ENCODE measurements at places on chromosomes 4 and X.

DNA sequence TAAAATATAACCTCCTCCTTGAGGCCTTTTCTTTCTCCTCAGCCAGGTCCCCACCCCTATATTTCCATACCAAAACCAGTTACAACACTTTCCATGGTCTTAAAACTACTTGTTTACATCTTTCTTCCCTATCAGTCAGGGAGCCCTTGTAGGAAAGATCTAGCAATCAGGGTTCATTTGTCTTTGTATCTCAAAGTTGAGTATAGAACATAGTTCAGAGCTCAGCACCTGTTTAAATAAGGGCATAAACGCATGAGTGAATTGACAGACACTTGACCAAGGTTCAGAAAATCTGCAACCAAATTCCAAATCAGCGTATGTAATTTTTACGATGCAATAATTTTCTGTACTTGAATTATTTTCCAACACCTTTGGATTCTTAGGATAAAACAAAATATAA, 352.2 kb upstream of the MAGEB16 start:
- DNase-seq: no peak

DNA sequence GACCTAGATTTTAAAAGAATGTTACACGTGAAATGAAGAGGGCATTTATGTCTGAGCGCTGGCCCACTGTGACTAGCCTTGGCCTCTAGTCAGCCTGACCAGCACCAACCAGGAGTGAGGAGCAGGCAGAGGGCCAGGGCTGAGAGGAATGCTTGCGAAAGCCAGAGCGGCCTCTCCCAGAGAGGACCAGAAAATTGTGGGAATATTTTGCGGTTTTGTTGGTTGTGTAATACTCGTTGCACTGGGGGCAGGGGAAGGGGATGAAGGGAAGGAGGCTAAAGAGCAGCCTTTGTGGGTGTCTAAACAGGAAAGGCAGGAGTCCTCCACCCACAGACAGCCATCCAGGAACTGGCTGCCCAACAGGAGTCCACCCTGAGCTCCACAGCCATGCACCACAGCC, 3.8 kb downstream of the GABRE start:
- no peak for DNase-seq

DNA sequence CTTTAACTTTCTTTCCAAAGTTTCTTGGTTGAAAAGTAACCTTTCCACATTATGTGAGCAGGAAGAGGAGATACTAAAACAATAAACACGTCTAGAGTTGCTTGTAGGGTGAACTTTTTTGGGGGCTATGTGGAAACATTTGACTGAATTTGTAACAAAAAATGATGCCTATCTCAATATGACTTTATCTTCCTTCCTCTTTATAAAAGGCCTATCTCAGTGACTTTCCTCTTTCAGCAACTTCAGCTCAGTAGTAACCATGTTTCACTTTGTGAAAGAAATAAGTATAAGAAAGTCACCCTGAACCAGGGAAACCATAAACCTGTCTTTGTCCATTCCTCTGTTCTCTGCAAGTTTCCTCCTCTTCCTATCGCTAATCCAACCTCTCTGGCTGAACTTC, 124.7 kb upstream of the TMEM164 start:
- DNase-seq: no peak

DNA sequence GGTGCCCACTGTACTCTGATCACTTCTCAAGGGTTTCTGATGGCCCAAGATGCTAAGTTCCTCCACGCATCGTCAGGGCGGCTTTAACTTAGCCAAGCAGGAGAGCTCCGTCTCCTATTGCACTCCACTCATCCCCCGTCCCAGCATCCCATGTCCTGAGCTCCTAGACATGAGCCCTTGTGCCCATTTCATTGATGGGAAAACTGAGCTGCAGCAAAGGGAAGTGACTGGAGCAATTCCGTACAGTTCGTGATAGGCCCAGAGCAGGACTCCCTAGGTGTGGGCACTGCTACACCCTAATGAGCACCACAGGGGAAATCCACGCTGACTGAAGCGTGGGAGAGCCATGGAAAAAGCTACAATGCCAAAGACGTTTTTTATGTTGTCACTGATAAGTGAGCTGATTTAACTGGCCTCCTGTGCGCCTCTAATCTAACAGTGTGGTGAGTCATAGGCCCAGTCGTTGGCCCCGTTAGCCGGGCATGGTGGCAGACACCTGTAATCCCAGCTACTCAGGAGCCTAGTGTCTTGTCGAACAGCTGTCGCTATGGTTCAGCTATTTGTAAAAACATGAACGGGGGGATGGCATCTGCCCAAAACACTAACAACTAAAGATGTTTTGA, 14.9 kb downstream of the NSDHL start:
- DNase-seq: no peak

GRCh38 chr4:163107754-163108153, 58.9 kb downstream of the NAF1 start:
- no peak for DNase-seq

DNA sequence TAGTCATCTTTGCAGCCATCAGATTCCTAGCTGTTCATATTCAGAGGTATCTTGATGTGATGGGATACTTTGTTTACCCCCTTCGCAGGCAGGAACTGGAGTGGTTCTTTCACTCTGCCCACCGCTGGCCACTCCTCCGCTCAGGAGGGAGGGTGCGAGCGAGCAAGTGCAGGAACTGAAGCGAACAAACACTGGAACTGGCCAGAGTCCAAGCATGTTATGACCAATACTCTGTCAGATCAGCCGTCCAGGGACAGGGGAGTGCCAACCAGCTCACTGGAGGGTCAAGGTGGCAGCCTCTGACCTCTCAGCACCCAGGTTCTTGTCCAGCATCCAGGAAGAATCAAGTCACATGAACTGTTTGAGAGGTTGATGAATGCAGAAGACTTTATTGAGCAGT, 18.0 kb upstream of the MANBA start:
- no peak for DNase-seq

- DNase-seq: no peak
Measured at GRCh38 chr4:15771216-15772058, 6.7 kb upstream of the CD38 start.

DNA sequence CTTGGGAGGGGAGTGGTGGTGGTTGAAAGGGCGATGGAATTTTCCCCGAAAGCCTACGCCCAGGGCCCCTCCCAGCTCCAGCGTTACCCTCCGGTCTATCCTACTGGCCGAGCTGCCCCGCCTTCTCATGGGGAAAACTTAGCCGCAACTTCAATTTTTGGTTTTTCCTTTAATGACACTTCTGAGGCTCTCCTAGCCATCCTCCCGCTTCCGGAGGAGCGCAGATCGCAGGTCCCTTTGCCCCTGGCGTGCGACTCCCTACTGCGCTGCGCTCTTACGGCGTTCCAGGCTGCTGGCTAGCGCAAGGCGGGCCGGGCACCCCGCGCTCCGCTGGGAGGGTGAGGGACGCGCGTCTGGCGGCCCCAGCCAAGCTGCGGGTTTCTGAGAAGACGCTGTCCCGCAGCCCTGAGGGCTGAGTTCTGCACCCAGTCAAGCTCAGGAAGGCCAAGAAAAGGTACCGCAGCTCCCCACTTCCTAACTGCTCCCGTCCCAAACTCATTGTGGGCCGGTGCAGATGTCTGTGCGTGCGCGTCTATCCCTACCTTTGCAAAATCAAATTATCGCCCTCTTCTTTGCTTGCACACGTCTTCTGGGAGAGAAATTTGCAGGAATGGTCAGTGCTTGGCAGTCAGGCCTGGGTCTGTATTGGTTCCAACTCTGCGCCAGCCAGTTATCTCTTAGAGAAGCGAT, 533 bp downstream of the IL15 start:
- no peak for DNase-seq

DNA sequence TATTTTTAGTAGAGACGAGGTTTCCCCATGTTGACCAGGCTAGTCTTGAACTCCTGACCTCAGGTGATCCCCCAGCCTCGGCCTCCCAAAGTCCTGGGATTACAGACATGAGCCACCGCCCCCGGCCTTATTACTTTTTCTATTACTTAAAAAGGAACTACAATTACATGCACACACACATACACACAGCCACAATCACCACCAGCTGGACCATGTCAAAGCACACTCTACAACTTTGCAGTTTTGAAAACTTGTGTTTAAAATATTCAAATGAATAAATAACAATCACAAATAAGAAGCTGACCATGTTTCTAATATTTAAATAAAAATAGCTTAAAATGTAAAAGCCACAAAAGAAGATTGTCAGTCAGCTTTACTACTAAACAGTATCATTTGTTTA, 23.4 kb downstream of the SLC10A7 start:
- no peak for DNase-seq

DNA sequence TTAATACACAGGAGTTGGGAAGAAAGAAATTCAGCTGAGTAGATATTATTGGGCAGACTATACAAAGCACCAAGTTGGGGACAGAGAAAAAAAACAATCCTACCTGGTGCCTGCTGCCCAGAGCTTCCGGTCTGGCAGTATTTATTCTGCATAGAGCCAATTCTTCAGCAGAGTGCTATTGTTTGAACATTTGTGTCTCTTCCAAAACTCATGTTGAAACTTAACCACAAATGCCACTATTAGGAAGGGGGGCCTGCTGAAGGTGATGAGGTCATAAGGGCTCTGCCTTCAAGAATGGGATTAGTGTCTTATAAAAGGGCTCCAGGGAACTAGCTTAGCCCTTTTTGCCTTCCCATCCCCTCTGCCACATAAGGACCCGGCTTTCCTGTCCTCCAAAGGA, 136.2 kb downstream of the EVC2 start:
- DNase-seq: no peak

- DNase-seq: no peak
Measured at GRCh38 chrX:131745942-131746489, 202.1 kb downstream of the OR13H1 start.

GRCh38 chr4:19925516-19925915, 326.2 kb upstream of the SLIT2 start:
- DNase-seq: no peak

DNA sequence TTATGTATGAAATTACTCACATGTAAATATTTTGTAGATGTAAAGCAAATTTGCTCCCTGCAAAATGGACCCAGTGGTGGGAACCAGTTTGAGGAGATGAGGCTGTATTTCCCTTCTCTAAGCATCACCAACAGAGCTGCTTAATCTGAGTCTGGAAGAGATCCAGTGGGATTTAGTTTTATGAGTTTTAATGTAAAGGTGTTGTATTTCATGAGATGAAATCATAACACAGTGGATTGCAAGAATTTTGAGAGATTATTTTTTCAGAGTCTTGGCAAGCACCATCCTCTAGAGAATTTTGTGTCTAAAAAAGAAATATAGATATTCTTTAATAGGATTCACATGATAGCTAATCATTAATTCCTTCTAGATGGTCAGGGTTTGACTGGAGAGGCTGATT, 35.6 kb upstream of the SFRP2 start:
- no peak for DNase-seq

GRCh38 chr4:155629956-155630355, 36.7 kb upstream of the GUCY1A1 start:
- no peak for DNase-seq

DNA sequence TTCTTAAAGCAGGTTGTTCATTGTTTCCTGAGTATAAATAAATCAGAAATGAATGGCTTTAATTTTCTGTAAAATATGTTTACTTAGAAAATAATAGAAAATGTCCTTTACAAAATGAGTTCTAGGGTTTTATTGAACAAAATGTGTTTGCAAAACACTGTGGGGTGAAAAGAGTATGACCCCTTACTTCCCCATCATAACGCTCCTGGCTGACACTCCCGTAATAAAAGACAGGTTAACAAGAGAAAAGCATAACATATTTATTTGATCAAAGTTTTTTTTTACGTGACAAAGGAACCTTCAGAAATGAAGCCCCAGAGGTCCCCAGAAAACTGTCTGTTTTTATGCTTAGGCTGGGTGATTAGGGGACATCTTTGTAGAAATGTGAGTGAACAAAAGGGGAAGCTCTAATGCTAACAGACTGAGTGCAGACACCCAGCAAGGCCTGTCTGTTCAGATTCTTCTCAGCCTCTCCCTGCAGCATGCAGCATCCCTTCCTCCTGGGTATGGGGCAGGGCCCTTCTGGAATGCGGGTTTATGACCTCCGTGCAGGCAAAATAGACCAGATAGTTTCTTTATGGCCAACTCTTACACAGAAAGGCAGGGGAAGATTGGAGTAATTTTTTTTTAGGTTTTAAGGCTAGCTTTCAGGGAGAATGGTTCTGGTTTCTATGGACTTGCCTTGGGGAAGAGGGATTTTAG, 26.1 kb downstream of the ZFP42 start:
- no peak for DNase-seq

- DNase-seq: no peak
Measured at GRCh38 chrX:111355523-111356115, 56.4 kb downstream of the DCX start.

- DNase-seq: no peak
Measured at GRCh38 chr4:108982402-108983185, 219.7 kb upstream of the ETNPPL start.

DNA sequence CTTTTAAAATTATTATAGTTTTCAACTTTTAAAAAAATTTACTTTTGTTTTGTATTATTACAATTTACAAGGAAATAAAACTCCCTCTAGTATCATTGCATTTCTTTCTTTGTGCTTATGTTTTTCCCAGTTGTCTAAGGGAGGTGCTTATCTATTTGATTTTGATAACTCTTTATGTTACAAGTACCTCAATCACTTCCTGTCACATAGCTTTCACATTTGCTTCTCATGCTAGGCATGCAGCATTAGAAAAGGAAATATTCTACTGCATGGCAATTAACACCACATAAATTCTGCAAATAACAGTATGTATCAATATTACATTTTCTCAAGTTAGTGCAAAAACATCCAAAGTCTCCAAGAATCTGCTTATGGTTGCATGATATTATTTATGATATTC, 180.3 kb upstream of the HS3ST1 start:
- DNase-seq: no peak

GRCh38 chr4:151313306-151314009, 11.9 kb downstream of the SH3D19 start:
- no peak for DNase-seq

DNA sequence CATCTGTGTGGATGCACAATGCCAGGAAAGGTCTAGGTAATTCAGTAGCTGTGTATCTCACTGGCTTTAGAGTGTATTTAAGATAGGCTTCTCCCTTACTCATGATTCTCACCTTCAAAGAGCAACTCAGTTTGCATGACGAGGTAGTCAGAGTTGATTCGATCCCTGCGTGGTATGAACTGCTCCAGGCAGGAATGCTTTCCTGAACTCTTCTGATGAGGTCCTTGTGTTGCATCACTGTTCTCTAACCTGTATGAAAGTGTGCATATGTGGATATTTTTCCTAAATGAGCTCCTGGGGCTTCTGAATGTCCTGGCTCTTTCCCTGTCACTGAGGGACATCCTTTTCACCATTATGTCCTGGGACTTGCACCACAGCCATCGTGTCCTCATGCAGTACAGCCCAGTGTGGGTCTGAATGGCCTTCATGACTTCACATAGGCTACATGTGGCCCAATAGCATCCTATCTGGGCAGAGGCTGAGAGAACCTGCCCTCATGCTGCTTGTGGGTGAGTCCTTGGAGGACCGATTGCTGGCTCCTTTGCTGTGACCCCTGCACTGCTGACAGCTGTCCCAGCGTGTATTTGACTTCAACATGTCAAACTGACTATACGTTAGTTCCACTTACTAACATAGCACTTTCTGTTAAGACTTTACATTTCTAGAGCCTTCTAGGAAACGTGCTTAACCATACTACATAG, 65.3 kb upstream of the WDR1 start:
- no peak for DNase-seq

- no peak for DNase-seq
Measured at GRCh38 chr4:4842476-4843441, 16.7 kb upstream of the MSX1 start.

Measured in amygdala (tissue), 56 donors.